ENCODE measurements at places on chromosomes 5 and 9. TPM values are rescaled to one million over a fixed set of nuclear protein-coding genes. Genes with fewer than 3 reads are reported as not detected.
A peak's percentile ranks its signal among the peaks of the same experiment; 100 is the strongest.

DNA sequence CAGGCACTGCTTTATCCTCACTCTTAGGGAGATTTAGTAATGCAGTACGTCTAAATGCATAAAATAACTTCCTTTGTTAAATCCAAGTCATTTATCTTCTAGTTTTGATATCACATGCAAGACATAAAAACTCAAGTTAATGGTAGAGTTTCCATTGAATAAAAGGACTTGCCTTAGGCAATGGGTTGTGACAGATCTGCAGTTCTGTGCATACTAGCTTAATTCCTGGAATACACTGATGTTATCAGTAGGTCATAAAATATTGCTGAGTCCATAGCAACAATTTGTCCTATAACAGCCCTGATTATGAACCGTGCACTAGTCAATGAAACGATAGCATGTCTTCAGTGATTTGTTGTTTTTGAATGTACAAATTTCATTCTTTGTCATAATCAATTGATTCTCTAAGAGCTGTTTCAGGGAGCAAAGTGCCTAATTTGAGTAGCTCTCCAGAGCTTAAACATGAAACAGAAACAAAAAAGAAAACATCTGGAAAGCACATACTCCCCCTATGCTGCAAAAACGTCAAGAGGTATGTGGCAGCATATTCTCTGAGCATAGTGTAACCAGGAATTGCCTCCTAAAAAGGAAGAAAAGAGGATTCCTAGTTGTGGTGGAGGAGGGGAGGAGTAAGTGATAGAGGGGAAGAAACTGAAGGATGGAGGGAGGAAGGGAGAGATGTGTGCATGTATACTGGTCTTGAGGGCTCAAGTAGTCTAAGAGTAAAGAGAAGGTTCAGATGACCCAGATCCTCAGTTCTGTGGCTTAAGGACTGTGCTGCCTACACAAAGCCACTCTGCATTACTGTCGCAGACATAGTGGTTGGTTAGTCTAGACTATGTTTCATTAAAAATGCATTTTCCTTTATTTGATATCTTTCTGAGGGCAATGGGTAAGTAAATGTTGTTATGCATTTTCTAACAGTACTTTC is 589.2 kb downstream of the PRR16 start:
- no peak overlapping the region for H3K27ac ChIP-seq
- no peaks in the 10 kb centered on the region for H3K27me3 ChIP-seq
- no peaks in the 10 kb centered on the region for H3K36me3 ChIP-seq
- no peaks in the 10 kb centered on the region for H3K4me1 ChIP-seq

DNA sequence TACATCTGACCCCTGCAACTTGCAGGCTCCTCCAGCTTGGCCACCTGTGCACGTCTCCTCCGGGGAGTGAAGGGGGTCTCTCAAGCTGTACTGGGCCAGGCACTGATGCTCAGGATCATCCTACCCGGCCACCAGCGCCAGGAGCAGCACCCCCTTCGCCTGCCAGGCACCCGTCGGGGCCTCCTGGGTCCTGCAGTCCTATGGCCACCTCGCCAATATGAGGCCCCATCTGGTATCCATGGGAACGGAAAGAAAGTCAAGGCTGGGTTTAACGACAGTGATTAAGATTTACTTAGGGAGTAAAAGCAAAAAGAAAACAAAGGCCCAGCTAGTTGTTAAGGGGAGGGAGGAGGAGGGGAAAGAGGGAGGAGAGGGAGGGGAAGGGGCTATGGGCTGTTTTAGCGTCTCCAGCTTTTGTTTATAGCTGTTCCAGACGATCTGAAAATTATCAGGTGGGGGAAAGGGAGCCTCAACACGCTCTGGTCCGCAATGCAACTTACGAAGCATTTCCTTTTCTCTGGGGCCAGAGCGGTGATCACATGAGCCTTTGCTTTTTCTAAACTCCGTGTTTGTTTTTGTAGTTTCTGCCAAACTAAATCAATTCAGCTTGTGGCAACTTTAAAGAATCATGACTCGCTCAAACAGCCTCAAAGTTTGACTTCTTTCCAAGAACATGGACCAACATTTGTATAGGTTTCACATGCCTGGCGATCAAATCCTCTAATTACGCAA is 132.4 kb downstream of the ROR2 start:
- H3K4me3 ChIP-seq, result no peak overlapping the region
- no peaks in the 10 kb centered on the region for H3K36me3 ChIP-seq
- H3K27ac ChIP-seq, result peak overlapping the region; percentile 85
- H3K27me3 ChIP-seq, result peaks cover 13% of the 10 kb centered on the region

GRCh38 chr5:128538000-128538249 is at the start of gene FBN2:
Gene FBN2, minus strand, starts transcription at chr5:128538245. Its CDS starts 642 bp downstream, at chr5:128537603.
- peaks cover 6% of the 10 kb centered on the region for H3K4me1 ChIP-seq
- H3K4me3 ChIP-seq, result peak within 1 kb of the TSS; percentile 81
- H3K36me3 ChIP-seq, result peaks cover 8% of the 10 kb centered on the region
- no peak for DNase-seq
- H3K27ac ChIP-seq, result peak within 1 kb of the TSS; percentile 81

DNA sequence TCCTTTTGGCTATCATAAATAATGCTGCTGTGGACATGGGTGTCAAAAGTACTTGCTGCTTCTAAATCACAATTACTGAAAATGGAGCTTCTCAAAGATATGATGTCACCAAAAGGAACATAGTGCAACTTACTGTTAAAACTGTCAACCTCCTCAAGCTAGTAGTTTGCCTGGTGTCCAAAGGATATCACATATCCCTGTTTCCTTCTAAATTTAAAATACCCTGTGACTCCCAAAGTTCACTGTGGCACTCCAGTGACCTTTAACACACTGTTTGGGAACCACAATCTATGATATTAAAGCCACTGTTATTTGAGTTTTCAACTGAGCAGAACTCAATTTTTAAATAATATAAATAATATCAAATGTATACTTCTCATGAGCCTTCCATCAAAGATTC is 18.2 kb downstream of the GLIS3 start:
- no peak overlapping the region for H3K27ac ChIP-seq
- no peak overlapping the region for H3K4me3 ChIP-seq
- H3K27me3 ChIP-seq, result no peaks in the 10 kb centered on the region
- no peaks in the 10 kb centered on the region for H3K4me1 ChIP-seq
- H3K36me3 ChIP-seq, result peaks cover 10% of the 10 kb centered on the region

DNA sequence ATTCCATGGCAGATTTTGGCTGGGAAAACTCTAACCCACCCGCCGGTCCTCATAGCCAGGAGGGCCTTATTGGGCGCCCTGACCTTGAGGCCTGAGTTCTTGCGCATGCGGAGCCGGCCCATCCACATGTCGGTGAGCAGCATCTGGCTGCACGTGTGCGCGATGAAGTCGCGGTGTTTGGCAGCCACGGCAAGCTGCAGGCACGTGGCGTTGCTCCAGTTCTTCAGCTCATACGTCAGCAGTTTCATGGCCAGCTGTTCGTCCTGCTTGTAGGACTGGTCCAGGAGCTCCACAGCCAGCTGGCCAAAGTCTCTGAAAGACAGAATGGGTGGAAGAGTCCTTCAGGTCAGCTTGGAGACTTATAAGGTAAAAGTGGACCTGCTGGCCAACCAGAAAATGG is 204.3 kb upstream of the KLF9 start:
- H3K4me1 ChIP-seq, result peaks cover 2% of the 10 kb centered on the region
- no peak overlapping the region for H3K27ac ChIP-seq
- H3K4me3 ChIP-seq, result no peak overlapping the region
- no peaks in the 10 kb centered on the region for H3K36me3 ChIP-seq
- H3K27me3 ChIP-seq, result peaks cover 4% of the 10 kb centered on the region

GRCh38 chr9:132391449-132391848 is 15.2 kb downstream of the TTF1 start:
- H3K27ac ChIP-seq, result no peak overlapping the region
- H3K4me3 ChIP-seq, result no peak overlapping the region
- DNase-seq, result no peak
- peaks cover 65% of the 10 kb centered on the region for H3K36me3 ChIP-seq

- H3K4me1 ChIP-seq, result peaks cover 12% of the 10 kb centered on the region
- H3K36me3 ChIP-seq, result peaks cover 4% of the 10 kb centered on the region
- no peaks in the 10 kb centered on the region for H3K27me3 ChIP-seq
- no peak overlapping the region for H3K4me3 ChIP-seq
- H3K27ac ChIP-seq, result no peak overlapping the region
- DNase-seq, result no peak
Measured at GRCh38 chr5:173028811-173029327, 27.3 kb upstream of the CREBRF start.

- H3K27ac ChIP-seq, result peak overlapping the region; percentile 95
- no peaks in the 10 kb centered on the region for H3K27me3 ChIP-seq
- H3K4me1 ChIP-seq, result peaks cover 5% of the 10 kb centered on the region
Measured at GRCh38 chr9:92534674-92535073, 1.1 kb downstream of the ECM2 start.

DNA sequence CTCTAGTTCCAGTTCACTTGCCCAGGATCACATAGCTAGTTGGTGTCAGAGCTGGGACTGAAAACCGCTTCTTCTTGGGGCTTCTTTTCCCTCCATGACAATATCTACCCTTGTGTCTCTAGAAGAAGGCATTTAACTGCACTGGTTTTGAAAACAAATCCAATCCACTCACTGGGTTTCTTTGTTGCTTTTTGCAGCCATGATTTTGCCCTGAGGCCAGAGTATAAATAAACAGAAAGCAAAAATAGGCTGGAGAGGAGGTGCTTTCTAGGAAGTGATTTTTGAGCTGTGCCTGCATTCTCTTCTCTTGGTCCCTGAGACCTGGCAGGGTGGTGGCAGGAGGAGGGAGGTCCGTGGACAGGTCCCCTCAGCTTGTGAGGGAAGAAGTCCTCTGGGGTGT is 6.9 kb upstream of the TRIO start:
- no peak overlapping the region for H3K4me3 ChIP-seq
- no peaks in the 10 kb centered on the region for H3K27me3 ChIP-seq
- no peak for DNase-seq
- H3K36me3 ChIP-seq, result no peaks in the 10 kb centered on the region
- peaks cover 16% of the 10 kb centered on the region for H3K4me1 ChIP-seq

DNA sequence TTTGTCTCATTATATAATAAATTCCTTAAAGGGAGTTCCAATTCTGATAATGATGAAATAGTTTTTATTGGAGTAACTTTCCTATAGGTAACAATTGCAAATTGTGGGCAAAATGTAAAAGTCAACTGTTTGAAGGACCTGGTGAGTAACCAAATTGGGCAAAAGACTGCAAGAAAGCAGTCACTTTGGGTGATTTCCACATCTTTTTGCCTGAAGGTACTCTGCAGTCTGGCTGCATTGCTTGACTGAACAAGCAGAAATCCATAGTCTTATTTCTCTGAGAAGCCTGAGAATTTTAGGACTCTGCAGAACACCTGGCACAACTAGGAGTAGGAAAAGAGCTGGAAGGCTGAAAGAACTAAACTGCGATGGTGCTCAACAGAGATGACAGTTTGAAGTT is 114.9 kb downstream of the HOMER1 start:
- DNase-seq, result no peak
- H3K36me3 ChIP-seq, result no peaks in the 10 kb centered on the region

DNA sequence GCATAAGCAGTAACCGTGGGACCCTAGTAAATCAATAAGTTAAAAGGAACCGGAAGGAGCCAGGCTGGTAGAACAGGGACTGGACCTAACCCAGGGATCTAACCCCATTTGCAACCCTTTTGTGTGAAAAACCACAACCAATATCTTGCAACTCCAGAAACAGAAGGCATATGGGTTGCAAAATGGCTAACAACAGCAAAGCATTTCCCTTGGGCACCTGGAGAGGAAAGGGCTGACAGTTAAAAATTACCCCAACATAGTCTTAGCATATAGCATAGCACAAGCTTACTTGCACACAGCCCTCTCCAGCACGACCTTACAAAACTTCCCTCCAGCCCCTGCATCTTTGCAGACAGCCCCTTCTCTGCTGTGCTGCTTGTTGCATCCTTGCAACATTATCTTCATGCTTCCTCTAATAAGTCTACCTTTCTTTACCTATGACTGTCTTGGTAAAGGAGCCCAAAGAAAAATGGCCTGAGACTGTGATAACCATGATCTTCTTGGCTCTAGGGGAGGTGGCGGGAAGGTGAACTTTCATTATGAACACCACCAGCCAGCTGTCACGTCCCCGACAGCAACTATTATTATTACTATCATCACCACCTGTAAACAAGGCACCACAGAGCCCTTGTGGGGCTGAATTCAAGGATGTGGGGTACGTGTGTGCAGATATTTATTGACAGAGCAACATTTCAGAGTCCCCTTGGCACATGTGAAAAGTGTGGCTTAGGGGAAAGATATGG is 49.8 kb downstream of the PRRC1 start:
- H3K4me1 ChIP-seq, result peaks cover 4% of the 10 kb centered on the region
- H3K27me3 ChIP-seq, result peaks cover 6% of the 10 kb centered on the region
- H3K4me3 ChIP-seq, result no peak overlapping the region

The LRRTM2 gene
- total RNA-seq, result 2.0 TPM

The KCNV2 gene
- not detected for total RNA-seq

The CTNND2 gene
- total RNA-seq, result not detected

The RABGAP1 gene
- total RNA-seq, result 53.9 TPM

The LHX3 gene
- total RNA-seq, result not detected
